ENCODE measurements at places on chromosomes 7 and 10.

DNA sequence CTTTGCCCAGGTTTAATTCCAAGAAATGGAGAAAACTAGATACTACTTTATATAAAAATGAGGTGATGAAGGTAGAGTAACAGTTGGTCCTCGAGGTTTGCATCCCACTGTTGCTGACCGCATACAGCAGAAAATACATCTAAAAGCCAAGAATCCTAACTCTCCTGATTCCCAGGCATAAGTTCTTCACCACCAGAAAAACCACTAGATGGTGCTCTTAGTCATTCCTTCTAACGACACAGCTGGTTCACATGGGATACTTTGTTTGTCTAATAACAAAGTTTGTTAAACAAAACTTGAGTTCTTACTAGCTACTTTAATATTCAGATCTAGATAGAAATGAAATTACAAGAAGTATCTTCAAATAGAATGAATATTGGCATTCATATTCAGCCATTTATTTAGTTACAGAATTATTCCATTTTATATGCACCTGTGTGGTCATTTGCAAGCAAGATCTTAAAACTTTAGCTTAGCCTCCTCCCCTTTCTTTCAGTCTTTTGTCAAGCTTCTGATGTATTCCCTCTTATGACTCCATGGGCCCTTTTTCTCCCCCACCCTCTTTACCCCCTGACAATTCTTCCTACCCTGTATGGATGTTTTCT lies 54.1 kb upstream of the CYP26C1 start:
- DNase-seq, result no peak

GRCh38 chr7:155064186-155064585 lies 5.9 kb upstream of the HTR5A start:
- no peak for DNase-seq

DNA sequence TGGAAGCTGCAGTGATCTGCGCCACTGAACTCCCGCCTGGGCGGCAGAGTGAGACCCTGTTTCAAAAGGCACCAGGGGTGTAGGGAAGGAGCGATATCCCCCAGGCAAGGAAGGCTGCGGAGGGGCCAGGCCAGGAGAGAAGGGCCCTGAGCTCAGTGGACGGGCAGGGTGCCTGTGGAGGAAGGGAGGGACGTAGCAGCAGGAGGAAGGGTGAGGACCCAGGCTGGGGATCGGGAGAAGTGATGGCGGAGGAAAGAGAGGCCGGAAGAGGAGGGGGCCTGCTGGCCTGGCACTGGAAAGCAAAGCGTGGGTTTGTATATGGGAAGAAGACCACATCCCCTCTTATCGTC lies 45.6 kb downstream of the ALOX5 start:
- DNase-seq, result no peak

- no peak for DNase-seq
Measured at GRCh38 chr7:148588670-148589131, 1.9 kb upstream of the C7orf33 start.

DNA sequence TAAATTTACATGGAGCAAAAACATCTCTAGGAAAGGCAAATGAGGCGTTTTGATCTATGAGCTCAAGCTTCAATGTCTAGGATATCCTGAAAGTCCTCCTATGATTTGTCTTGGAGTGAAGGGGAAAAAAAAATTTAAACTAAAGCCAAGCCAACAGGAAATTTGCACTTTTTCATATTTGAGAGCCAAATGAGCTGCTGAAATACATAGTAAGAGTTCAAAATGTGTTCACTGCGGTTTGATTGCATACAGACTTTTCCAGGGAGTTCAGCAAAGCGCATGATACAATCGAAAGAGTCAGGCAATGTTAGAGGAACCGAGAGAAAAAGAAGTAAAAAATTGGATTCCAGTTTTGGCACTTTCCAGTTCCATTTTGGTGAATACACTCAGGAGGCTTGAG lies 633.4 kb upstream of the MGMT start:
- DNase-seq, result no peak

DNA sequence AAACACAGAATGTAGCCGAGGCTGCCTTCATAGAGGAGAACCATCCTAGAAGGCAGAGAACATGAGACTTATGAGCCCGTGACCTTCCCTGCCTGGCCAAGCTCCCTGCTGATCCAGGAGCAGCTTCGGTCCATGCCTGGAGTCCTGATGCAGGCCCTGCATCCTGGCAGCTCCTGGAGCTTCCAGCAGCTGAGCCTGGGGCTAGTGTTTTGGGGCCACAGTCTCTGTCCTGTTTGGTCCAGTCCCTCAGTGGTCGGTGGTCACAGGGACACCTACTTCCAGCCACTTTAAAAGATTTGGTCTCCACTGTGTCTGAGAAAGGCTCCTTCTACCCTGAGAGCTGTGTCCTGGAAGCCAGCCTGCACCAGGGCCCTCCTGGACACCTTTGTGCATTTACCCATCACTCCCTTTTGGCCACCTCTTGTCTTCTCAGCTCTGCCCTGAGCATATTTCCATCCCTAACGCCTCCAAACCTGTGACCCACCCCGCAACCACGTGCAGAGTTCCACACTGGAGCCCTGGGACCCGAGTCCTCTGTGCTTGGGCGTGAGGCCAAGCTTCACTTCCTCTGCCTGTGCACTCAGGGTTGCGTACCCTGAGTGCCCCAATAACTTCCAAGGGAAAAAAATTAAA lies 315.2 kb upstream of the ZNF32 start:
- no peak for DNase-seq

- no peak for DNase-seq
Measured at GRCh38 chr7:103714376-103714927, 268.4 kb upstream of the SLC26A5 start.

DNA sequence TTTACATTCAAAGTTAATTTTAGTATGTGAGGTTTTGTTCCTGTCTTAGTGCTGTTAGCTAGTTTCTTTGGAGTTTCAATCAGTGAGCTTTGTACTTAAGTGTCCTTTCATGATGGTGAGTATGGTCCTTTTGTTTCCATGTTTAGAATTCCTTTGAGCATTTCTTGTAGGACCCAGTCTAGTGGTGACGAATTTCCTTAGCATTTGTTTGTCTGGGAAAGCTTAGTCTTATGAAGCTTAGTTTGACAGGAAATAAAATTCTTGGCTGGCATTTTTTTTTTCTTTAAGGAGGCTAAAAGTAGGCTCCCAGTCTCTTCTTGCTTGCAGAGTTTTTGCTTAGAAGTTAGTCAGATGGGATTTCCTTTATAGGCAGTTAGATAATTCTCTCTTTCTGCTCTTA lies 209.2 kb upstream of the SEMA3C start:
- no peak for DNase-seq

DNA sequence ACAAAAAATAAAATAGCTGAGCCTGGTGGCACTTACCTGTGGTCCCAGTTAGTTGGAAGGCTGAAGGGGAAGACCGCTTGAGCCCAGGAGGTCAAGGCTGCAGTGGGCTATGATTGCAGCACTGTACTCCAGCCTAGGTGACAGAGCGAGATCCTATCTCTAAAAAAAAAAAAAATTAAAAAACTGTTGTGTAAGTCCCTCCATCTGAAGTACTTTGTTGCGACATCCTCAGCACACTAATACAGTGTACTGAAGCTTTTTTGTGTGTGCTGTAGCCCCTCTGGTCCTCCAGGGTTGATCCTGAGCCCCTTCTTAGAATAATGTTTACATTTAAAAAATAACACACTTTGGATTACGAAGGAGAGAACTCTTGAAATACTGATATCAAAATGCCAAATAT lies 71.3 kb downstream of the PFKFB3 start:
- no peak for DNase-seq

DNA sequence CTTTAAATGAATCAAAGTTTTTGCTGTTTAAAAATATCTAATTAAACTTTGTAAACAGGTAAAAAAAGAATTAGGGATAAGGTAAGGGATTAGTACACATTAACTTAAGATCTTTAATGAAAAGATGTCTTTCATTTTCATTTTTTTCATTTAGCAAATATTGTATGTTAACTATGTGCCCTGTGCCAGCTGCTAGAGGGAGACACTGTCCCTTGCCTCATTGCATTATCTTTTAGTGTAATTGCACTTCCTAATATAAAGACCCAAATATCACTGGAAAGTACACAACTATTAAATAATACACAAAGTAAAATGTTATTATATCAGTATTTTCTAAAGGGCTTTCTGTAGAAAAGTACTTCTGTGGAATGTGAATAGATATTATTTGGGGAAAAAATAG lies 102.7 kb downstream of the GPR37 start:
- no peak for DNase-seq

DNA sequence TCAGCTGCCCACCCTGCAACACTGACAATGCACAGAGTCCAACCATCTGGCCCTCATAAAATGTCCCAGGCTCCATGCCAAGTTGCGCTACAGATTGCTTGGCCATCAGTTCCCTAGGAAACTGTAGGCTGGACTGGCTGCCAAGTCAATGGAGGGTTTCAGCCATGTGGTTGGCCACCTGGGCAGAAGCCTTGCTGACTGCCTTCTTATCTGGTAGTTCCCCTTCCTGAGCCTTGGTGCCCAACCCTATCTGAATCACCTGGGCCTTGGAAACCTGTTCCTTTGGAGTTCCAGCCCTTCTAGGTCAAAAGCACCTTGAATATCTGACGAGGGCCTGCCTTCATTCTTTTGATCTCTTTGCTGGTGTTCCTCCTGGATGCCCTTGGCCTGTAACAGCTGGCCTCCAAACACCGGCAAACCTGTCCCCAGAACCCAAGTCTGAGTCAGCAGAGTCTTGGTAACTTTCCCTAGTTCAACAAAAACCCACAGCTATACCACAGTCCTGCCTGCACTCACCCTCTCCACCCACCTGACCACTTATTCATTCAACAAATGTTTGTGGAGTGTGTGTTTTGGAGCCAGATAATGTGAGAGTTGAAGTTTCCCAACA lies 37.4 kb upstream of the KDM7A start:
- no peak for DNase-seq

- no peak for DNase-seq
Measured at GRCh38 chr7:97731736-97732564, at the start of gene TAC1. TAC1 (plus strand) TSS chr7:97732086; CDS start chr7:97732613, 527 bp downstream.

GRCh38 chr7:92461027-92462003 lies 14.0 kb downstream of the GATAD1 start:
- peak; percentile 23 for DNase-seq

DNA sequence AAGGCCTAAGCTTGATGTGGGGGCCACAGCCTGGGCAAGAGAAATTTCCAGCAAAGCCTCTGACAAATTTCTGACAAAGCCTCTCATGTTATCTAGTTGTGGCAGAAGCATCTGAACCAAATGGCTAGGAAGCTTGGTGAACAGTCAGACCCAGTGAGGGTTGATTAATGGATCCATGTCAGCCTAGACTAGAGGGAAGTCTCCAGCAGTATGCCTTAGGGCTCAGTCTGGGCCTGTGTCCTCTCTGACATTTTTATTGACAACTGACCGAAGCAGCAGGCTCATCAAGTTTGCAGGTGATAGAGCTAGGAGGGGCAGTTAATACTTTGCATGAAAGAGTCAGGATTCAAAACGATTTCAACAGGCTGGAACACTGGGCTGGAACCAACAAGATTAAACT lies 25.3 kb downstream of the HIF1AN start:
- no peak for DNase-seq

DNA sequence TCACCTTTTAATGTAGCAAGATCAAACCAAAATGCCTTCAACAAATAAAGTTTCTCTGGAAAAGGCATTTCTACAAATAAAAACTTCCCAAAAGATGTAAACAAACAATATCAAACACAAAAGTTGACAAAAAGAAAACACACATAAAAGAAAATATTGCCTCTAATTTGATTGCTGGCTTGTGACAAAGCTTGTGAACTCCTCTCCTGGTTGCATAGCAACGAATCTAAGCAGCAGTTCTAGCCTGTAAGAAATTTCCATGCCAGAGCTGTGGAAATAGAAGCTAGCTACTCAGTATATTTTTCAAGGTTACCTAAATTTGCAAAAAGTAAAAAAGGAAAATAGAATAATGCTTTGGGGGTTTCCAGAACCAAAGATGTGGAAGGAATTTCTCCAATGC lies 173.9 kb upstream of the CDK1 start:
- DNase-seq, result no peak

DNA sequence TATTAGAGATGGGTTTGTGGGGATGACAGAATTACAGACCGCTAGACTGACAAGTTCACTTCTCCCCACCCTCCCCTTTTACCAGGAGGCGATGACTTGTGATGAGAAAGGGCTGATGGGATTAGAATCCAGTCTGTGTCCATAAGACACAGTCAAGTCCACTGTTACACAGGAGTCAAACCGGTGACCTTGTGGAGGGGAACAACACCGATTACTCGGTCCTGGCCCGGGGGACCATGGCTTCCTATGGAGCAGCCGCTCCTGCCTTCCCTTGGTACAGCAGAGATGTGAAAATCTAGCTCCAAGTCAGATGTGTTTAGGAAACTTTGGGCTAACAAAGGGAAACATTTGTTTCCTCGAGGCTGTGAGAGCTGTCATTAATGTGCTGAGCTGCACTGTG lies 105.5 kb downstream of the ACTR3B start:
- DNase-seq, result no peak

DNA sequence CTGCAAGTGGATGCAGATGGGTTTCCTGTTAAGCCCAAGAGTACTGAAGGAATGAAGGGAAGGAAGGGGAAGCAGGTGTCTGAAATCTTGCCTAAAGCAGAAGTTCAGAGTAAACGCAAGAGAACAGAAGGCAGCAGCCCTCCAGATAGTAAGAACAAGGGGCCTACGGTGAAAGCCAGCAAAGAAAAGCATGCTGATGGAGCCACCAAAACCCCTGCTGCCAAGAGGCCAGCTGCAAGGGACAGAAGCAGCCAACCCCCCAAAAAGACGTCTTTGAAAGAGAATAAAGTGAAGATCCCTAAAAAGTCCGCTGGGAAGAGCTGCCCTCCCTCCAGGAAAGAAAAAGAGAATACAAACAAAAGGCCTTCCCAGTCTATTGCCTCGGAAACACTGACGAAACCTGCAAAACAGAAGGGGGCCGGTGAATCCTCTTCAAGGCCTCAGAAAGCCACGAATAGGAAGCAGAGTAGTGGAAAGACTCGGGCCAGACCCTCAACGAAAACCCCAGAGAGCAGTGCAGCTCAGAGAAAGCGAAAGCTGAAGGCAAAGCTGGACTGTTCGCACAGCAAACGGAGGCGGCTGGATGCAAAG lies 152.5 kb downstream of the LCOR start:
- DNase-seq, result no peak

DNA sequence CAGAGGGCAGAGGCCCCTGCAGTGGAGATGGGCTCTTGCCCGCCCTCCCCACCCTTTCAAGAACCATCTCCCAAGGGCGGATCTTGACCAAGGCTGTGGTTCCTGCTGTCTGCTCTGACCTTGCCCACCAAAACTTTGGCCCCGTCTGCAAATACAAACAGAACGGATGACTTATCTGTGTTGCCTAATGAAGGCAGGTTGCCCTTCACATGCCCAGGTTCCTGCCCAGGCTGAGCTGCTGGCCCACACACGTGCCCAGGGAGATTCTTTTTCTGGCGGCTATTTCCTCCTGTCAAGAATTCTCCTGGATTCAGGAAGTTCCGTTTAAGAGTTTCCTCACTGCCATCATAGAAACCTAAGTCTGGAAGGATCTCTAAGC lies 78.3 kb downstream of the PROSER2 start:
- no peak for DNase-seq

All from NCI-H748 treated with DMSO at 0.1 percent for 48 hours (cell line).